Neural crest cell (in vitro differentiated cells): ENCODE measurements at places on chromosomes 1 and 21.
A peak's percentile ranks its signal among the peaks of the same experiment; 100 is the strongest.

DNA sequence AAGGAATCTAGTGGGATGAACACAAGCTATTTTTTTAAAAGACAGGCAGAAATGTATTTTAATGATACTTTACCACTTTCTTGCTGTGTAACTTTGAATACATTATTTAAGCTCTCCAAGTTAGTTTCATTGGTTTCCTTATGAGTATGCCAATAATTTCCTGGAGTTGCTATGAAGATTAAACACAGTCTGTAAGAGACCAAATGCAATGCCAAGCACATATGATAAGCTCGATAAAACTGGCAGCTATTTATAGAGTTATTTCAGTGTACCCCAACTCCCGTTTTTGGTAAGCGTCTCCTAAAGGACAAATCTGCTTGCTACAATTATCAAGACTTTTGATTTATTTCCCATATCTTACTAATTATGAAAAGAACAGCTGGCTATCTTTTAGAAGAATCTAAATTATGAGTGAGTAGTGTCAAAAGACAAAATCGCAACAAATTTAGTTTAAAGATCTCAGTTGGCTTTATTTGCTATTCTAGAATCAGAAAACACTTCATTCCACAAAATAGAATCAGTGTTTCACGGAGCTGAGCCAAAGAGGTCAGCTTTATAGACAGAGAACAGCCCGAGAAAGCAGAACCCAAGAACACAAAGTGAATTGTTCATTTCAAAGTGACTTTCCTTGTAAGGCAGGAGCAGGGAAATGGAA, 7.2 kb upstream of the MAP10 start:
- DNase-seq, result no peak

DNA sequence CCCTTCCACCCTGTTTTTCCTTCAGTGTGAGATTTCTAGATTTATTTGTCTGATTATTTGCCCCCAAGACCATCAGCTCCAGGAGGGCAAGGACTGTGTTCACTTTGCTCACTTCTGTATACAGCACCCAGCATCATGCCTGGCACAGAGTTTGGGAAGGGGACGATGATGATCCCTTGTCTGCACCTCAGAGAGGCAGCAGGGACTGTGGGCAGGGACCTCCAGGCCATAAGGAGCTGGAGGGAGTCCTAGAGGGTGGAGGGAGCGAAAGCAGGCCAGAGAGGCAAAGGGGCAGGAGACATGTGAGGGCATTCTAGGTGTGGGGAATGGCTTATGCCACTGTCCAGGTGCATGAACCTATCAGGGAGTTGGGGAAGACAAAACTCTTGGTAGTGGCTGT, 32.8 kb downstream of the H3-3A start:
- no peak for DNase-seq

GRCh38 chr1:15246960-15247614, at the start of gene FHAD1:
Gene FHAD1 (plus strand): TSS chr1:15247223. CDS start chr1:15251785, 4,562 bp downstream.
- DNase-seq, result peak; percentile 62

DNA sequence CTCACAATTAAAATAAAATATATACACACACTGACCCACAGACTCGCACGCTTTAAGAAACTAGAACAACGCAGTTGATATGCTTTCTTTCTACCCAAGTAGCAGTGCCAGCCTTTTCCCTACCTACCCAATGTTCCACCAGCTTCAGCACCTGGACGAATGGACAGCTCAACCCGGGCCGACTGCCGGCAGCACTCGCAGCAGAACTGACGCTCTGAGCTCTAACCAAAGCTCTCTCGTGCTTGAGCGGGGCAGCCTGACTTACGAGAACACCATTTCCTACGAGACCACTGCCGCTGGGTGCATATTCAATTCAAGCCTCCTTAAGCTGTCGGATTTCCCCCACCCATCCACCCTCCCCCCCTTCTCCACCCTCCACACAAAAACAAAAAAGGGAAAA, 127.4 kb upstream of the DPYD start:
- DNase-seq, result peak; percentile 79

- DNase-seq, result no peak
Measured at GRCh38 chr1:87684713-87685205, 356.1 kb downstream of the LMO4 start.

- DNase-seq, result no peak
Measured at GRCh38 chr1:158311066-158311465, 20.3 kb downstream of the CD1B start.

- DNase-seq, result no peak
Measured at GRCh38 chr1:111987502-111987901, 2.0 kb downstream of the KCND3 start.

DNA sequence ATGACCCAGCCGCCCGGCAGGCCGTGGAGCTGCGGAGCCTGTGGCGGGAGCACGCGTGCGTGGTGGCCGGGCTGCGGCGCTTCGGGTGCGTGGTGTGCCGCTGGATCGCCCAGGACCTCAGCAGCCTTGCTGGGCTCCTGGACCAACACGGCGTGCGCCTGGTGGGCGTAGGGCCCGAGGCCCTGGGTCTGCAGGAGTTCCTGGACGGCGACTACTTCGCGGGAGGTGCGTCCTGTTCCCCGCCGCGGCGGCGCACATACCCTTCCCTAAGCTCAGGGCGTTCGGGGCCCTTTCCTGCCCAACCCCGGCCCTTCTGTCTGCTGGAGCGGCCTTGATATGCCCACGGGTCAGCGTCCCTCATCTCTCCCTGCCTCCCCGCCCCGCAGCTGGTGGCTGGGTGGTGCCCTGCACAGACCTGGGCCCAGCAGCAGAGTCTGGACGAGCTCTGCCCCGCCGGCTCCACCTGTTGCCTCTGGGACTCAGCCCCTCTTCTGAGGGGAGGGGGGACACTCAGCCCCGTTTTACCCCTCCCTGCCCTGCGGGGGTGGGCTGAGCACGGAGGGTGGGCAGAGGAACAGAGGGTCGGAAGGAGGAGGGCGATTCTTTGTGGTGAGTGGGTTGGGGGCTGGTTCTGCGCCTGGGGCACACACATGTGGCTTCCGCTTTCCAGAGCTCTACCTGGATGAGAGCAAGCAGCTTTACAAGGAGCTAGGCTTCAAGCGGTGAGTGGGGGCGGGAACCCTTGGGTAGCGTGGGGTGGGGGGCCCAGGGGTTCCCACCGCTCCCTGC, 688 bp downstream of the PRXL2B start:
- DNase-seq, result no peak
